ENCODE measurements at places on chromosomes 2 and 18.

GRCh38 chr2:58156780-58157179 lies 84.3 kb downstream of the FANCL start:
- DNase-seq: no peak

DNA sequence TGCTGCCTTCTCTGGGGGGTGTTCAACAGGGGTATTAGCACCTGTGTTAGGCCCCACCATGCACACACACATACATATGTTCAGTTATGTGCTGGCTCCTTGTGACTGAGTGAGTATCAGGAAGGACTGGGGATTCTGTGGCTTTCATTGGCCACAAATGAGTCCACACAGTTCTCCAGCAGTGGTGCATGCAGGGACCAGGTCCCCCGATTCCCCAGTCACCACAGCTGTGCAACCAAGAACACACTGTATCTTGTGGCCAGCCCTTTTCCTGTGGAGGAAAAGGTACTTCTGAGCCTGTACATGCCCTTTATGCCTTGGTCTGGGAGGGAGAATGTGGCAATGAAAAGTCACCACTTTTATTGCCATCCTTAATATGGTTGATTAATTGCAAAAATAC lies 74.9 kb upstream of the KLF7 start:
- DNase-seq: no peak

GRCh38 chr2:224242561-224242960 lies 159.3 kb downstream of the FAM124B start:
- DNase-seq: no peak

- DNase-seq: no peak
Measured at GRCh38 chr2:1665761-1666505, 78.4 kb downstream of the PXDN start.

DNA sequence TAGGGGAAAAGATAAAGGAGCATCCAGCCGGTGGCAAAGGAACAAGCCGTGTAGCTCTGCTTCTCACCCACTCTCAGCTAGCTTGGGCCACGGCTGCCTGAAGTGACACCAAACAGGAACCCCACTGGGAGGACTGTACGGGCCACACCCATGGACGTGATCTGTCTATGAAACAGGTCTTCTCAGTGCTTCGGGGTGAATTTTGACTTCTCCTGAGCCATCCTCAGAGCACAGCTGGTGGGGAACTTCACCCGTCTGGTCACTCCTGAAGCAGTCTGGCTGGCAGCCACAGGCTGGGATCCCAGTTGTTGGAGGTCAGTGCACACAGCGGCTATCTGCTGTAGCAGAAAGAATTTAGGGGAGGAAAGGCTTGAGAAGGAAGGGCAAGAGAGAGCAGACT lies 223.8 kb downstream of the FAM210A start:
- no peak for DNase-seq

- no peak for DNase-seq
Measured at GRCh38 chr2:214881647-214882202, 72.2 kb upstream of the BARD1 start.

DNA sequence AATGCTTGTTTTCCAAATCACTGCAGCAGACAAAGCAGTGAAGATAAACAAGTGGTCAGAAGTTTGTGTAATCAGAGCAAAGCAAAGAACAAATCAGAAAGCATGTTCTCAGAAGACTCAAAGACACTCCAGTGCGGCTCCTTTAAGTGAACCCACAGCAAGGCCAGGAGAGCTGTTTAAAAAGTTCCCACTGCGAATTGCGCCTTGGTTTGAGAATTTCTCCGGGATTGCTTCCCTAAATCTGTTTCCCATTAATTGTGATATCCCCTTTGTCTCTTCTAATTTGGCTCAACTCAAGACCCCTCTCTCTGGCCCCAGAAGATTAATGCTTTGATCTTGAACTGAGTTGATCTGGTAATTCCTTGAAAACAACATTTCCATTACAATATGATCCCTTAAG lies 122.4 kb upstream of the BCL2L11 start:
- DNase-seq: no peak

DNA sequence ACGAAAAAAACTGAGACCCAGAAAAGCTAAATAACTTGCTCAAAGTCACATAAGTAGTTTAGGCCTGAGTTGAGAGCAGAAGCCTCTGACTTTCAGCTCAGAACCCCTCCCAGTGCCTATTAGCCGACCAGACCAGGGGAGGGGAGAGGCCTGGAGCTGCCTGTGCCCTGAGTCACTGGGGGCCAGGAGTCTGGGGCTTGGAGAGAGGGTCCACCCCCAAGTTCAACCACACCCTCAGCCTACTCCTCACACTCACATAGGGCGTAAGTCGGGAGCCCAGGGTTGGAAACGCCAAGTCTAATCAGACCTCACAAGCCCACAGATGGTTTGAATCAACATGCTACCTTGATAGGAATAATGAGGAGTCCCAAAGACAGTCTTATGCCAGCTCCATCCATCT lies 12.6 kb upstream of the PKDCC start:
- no peak for DNase-seq

Measured in NCI-H2171 (cell line).